CD4-positive, alpha-beta T cell treated with Interferon gamma for 1 hour (primary cell): ENCODE measurements at places on chromosomes 11 and 22.

- no peak for DNase-seq
Observed at GRCh38 chr11:1815751-1816150, 19.0 kb upstream of the SYT8 start.

- no peak for DNase-seq
Observed at GRCh38 chr11:131052367-131052766, 136.1 kb upstream of the SNX19 start.

GRCh38 chr11:92050305-92050704, 174.3 kb upstream of the FAT3 start:
- no peak for DNase-seq

GRCh38 chr11:72520815-72521214, 86.5 kb upstream of the CLPB start:
- no peak for DNase-seq

- no peak for DNase-seq
Observed at GRCh38 chr22:19791243-19791642, 30.7 kb downstream of the TBX1 start.

DNA sequence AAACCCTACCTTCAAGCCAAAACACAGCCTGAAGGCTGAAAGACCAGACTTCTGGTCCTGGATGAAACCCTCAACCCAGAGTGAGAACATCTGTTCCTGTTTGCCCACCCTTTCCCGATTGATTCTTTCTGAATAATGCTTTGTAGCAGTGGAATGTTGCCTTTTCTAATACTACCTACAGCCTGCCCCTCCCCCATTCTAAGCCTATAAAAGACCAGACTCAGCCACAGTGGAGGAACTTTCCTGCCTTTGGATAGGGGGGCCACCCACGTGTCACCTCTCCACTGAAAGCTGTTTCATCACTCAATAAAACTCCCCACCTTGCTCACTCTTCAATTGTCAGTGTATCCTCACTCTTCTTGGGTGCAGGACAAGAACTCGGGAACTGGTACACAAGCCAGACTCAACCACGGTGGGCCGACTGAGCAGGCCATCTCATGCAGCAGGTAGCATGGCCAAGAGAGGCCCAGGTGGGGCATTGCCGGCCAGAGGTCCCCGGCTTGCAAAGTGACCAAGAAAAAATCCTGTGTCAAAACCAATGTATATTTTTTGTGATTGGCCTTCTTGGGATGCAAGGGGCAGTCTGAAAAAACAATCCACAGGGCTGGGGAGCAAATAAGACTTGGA, 6.6 kb upstream of the APOL6 start:
- no peak for DNase-seq

- DNase-seq, result no peak
Observed at GRCh38 chr22:47063606-47064005, 301.2 kb downstream of the TBC1D22A start.
